ENCODE measurements at places on chromosomes 16 and 17. TPM values are rescaled to one million over a fixed set of nuclear protein-coding genes. Genes with fewer than 3 reads are reported as not detected.

Gene TBX21
- not detected for total RNA-seq

Gene SLC5A11
- not detected for total RNA-seq

Gene RHOT1
- total RNA-seq: 47.1 TPM

Gene MILR1
- total RNA-seq: 1.2 TPM

Gene TMEM204
- under 0.01 TPM for total RNA-seq

Gene CCDC40
- 0.43 TPM for total RNA-seq

Gene GPR139
- not detected for total RNA-seq

Gene CHD9NB
- 0.64 TPM for total RNA-seq

Gene TMEM98
- total RNA-seq: 96.4 TPM

Gene TRIM16
- 147 TPM for total RNA-seq

Gene C1QTNF1
- total RNA-seq: not detected

Gene ZPBP2
- not detected for total RNA-seq
